Breast epithelium (tissue), 4 donors: ENCODE measurements at places on chromosomes 11 and 22. TPM values are rescaled to one million over a fixed set of nuclear protein-coding genes. Genes with fewer than 3 reads are reported as not detected.

Gene B3GAT1
- total RNA-seq: 0.16 TPM

DNA sequence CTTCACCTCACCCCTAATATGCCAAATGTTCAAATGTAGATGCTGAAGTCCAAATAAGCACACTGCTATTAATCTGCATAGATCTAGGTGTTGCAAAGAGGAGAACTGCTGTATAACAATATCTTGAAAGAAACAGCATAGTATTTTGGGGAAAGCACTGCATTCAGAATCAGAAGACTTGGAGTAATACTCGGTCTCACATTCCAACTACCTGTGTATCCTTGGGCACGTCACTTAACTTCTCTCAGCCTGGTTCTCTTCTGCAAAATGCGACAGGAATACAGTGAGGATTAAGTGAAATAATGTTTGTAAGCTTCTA lies 332 bp upstream of the HMGXB4 start:
- H3K36me3 ChIP-seq: no peaks in the 10 kb centered on the region
- no peaks in the 10 kb centered on the region for H3K4me1 ChIP-seq
- no peak for DNase-seq
- H3K27ac ChIP-seq: peak overlapping the region; percentile 96
- no peaks in the 10 kb centered on the region for H3K27me3 ChIP-seq

DNA sequence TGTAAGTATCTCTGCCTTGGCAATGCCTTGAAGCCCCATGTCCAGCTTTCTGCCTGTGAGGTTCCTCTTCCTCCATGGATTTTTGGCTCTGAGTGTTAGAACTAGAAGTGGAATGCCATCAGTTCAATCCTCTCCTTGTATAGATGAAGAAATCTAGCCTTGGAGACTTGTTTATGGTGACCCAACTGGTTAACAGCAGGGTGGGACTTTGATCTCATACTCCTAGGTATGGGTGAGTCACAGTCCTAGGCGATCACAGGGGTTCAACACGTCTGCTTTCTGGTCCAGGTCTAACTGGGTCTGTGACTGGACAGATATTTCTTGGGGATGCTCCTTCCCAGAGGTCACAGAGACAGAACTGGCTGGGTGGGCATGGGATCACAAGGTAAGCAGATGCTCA lies 9.2 kb upstream of the MTFP1 start:
- H3K4me3 ChIP-seq: no peak overlapping the region
- no peaks in the 10 kb centered on the region for H3K27me3 ChIP-seq
- peaks cover 9% of the 10 kb centered on the region for H3K36me3 ChIP-seq

DNA sequence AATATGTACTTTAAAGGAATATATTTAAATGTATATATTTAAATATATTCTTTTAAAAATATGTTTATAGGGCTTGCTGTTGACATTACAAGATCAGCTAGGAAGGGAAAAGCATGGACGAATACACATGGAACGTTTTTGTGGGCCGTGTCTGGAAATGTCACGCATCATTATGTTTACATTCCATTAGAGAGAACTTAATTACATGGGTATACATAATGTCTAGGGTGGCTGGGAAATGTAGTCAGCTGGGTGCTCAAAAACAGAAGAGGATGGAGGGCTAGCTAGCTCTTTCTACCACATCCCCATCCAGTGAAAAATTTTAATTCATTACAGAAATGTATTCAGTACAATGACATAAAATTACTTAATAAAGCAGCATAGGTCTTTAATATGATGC lies 371.2 kb downstream of the DYNC2H1 start:
- no peak overlapping the region for H3K27ac ChIP-seq
- H3K4me1 ChIP-seq: no peaks in the 10 kb centered on the region
- H3K27me3 ChIP-seq: no peaks in the 10 kb centered on the region
- no peaks in the 10 kb centered on the region for H3K36me3 ChIP-seq
- no peak overlapping the region for H3K4me3 ChIP-seq

- no peak overlapping the region for H3K4me3 ChIP-seq
- H3K36me3 ChIP-seq: no peaks in the 10 kb centered on the region
- no peaks in the 10 kb centered on the region for H3K27me3 ChIP-seq
- DNase-seq: no peak
Observed at GRCh38 chr11:122271137-122271536, 155.1 kb upstream of the BLID start.

Gene FLRT1
- total RNA-seq: not detected

- no peak for DNase-seq
- no peak overlapping the region for H3K4me3 ChIP-seq
- H3K27me3 ChIP-seq: no peaks in the 10 kb centered on the region
- H3K4me1 ChIP-seq: peaks cover 6% of the 10 kb centered on the region
- no peak overlapping the region for H3K27ac ChIP-seq
Observed at GRCh38 chr11:70071996-70072395, 6.1 kb upstream of the ANO1 start.

Gene SPDYC
- total RNA-seq: not detected

GRCh38 chr22:26401726-26402125 lies 27.3 kb upstream of the ASPHD2 start:
- H3K4me3 ChIP-seq: no peak overlapping the region
- no peaks in the 10 kb centered on the region for H3K27me3 ChIP-seq
- no peaks in the 10 kb centered on the region for H3K4me1 ChIP-seq
- no peak for DNase-seq
- H3K36me3 ChIP-seq: no peaks in the 10 kb centered on the region

GRCh38 chr11:119434591-119435330 lies 11.8 kb upstream of the THY1 start:
- no peaks in the 10 kb centered on the region for H3K27me3 ChIP-seq
- no peak for DNase-seq
- no peak overlapping the region for H3K27ac ChIP-seq

GRCh38 chr22:33656808-33657628 lies 263.3 kb downstream of the LARGE1 start:
- no peak overlapping the region for H3K4me3 ChIP-seq
- H3K27me3 ChIP-seq: no peaks in the 10 kb centered on the region
- no peak overlapping the region for H3K27ac ChIP-seq
- no peaks in the 10 kb centered on the region for H3K36me3 ChIP-seq
- no peaks in the 10 kb centered on the region for H3K4me1 ChIP-seq
- no peak for DNase-seq

Gene ADORA2A
- total RNA-seq: 4.3 TPM

GRCh38 chr11:5809122-5809519 lies 397 bp downstream of the OR52N2 start:
- H3K27ac ChIP-seq: no peak overlapping the region
- no peaks in the 10 kb centered on the region for H3K27me3 ChIP-seq
- no peaks in the 10 kb centered on the region for H3K36me3 ChIP-seq
- no peak for DNase-seq

DNA sequence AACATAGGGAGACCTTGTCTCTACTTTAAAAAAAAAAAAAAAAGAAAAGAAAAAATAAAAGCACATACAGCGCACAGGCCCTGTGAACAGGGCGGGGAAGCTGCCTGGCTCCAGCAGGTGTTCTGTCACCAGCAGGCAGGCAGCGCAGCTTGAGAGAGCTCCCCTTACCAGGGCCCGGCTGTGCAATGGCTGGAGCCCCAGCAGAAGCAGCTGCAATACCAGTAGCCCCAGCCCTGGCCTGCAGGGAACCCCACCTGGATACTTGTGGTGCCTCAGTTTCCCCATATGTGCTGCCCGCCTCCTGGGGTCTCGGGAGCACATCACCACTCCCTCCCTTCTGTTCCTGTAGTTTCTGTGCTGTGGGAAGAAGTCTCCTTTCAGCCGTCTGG lies 12.3 kb downstream of the TSPAN32 start:
- H3K4me3 ChIP-seq: no peak overlapping the region
- peak overlapping the region; percentile 68 for H3K27ac ChIP-seq
- H3K4me1 ChIP-seq: no peaks in the 10 kb centered on the region
- H3K36me3 ChIP-seq: no peaks in the 10 kb centered on the region
